ENCODE measurements at places on chromosomes 3 and 15.

DNA sequence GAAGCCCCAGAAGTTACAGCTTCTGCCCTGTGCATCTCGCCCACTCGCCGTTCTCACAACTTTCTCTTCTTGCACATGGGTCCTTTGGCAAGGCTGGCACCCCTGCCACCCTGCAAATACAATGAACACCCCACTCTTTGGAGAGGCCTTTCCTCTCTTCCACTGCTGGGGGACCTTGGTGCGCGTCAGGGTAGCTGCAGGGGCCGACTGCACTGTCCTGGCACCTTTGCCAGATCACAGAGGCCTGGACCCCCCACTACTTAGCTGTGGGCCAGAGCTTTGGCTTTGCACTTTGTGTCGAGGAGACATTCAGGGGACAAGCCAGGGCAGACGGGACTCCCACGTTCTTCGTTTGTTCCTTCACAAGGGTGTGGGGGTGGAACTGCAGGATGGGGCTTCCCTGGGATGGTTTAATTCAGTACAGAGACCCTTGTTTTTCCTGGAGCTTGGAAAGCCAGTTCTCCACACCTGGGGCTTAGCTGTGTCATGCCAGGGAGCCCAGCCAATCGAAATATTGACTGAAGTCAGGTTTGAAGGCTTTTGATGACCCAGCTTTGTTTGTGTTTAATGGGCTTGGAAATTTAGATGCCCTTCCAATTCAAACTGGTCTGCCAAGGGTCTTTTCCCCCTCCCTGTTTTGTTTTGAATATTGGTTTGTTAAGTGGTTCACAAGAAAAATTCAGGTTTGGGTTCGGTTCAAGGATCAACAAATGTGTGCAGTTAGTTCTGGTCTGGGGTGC, 256.1 kb upstream of the TLE3 start:
- no peak for DNase-seq

GRCh38 chr3:127263586-127264231, 24.1 kb downstream of the PRR20G start:
- DNase-seq = no peak

DNA sequence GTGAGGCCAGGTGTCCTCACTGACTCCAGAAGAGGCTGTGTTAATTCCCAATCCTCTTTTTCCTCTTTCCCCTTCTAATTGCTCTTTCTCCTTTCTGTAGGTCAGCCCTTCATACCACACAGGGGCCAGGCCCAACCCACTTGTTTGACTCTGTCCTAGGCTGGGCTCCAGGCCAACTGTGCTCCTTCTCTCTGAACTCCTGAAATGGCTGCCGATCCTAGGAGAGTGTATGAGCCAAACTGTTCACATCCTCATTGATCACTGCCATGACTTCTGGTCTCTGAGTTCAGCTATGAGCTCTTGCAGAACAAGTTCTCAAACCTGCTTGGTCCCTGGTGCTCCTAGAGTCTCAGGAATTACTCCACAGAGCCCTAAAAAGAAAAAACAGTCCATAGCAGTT, 145.1 kb downstream of the VGLL4 start:
- no peak for DNase-seq

GRCh38 chr3:25155652-25156471, 272.2 kb upstream of the RARB start:
- DNase-seq = no peak

GRCh38 chr15:38879909-38880471, 315.4 kb upstream of the RASGRP1 start:
- no peak for DNase-seq

DNA sequence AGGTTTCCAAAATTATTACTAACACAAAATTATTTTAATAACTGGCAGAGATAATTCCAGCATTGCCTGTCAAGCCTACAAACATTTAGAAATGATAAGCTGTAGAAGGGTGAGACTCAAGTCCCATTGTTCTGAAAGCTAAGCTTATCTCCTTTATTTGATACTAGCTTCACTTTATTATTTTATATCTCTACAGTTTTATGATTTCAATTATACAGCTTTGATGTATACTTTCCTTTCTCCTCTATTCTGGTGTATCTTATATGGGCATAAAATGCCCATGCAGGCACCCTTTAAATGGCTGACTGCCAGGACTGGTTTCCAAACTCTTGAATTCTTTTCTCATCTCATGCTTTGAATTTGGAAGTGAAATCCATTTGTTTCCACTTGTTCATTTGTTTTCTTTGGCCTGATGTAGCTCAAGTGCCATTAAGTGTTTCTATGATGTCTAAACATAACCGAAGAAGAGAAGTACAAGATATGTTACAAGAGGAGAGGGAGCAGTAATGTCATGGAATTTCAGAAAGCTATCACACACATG, 372.1 kb upstream of the ARHGEF26 start:
- no peak for DNase-seq

- no peak for DNase-seq
Measured at GRCh38 chr15:81105545-81105944, 28.5 kb upstream of the CFAP161 start.

GRCh38 chr15:54150255-54150654, 172.0 kb downstream of the UNC13C start:
- no peak for DNase-seq

- no peak for DNase-seq
Measured at GRCh38 chr15:63135804-63136203, 14.1 kb downstream of the LACTB start.

- DNase-seq = no peak
Measured at GRCh38 chr3:144096016-144096415, 124.4 kb downstream of the DIPK2A start.

DNA sequence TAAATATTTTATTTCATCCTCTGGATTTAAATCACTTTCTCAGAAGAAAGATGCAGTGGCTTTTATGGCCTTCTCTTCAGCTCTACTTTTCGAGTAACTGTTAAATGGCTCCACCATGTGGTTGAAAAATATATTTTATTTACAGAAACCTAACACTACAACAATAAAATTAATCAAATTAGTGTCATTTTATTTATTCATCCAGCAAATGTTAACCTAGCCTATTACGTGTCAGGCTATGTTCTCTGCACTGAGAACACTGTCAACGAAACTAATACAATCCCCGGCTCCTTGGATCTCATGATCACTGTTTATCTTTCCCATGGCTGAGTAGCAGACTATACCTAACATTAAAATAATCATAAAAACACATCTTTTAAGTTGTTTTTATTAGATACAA, 148.0 kb upstream of the OSTN start:
- DNase-seq = peak; percentile 22

DNA sequence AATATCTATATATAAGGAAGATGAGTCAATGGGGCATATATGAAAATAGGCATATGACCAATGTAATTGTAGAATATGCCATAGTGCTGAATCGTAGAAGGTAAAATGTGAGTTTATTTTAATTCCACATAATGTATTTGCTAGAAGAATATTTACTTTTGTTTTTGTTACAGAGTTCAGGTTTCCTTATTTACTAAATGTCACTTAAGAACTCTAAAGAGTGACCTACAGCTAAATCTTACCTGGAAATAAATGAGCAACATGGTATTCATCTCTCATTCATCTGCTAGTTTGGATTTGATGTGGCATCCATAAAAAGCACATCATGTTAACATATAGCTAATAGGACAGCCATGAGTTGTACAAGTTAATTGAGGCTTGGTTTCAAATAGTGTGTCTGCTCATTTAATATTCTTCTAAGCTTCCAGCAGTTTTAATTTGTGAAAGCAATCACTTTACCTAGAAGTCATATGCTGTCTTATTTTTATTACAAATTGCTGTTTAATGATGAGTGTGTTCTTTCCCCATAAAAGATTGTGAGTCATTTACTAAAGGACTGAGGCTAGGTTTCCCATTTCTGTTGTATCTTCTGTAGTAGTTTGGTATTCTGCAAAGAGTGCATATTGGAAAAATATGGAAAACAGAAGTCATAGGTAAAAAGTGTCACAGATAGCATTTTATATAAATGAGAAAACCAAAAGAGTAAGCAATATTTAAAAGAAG, 222.1 kb upstream of the POU1F1 start:
- no peak for DNase-seq

DNA sequence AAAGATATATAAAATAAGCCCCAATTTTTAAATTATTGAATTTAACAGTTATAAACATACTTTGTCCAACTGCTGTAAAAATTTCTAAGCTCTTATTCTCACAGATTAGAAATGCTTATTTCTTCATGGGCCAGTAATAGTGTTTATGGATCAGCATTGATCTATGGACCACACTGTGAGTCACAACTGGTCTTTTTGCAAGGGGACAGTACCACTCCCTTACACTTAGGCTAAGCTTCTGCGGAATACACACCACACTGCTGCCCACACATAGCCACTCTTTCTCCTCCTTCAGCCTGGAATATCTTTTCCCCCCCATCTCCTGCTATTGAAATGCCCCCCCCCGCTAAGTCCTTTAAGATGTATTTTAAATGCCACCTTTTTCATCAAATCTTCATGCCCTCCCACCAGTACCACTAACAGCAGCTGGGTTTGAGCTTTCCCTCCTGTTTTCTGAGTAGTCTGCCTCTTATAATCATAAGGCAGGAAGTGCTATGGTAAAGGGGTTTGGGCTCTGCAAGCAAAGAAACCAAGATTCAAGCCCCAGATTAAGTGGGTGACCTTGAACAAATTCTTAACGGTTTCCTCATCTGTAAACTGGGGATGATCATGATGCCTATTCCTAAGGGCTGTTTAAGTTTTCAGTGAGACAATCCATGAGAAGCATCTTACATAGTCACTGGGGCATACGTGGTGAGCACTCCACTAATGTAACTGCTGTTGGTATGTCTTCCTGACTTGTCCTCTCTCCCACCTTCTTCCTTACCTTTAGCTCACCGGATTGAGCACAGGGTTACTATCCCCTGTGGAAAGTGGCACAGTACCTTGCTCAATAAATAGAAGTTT, 69.2 kb downstream of the DCUN1D1 start:
- no peak for DNase-seq

DNA sequence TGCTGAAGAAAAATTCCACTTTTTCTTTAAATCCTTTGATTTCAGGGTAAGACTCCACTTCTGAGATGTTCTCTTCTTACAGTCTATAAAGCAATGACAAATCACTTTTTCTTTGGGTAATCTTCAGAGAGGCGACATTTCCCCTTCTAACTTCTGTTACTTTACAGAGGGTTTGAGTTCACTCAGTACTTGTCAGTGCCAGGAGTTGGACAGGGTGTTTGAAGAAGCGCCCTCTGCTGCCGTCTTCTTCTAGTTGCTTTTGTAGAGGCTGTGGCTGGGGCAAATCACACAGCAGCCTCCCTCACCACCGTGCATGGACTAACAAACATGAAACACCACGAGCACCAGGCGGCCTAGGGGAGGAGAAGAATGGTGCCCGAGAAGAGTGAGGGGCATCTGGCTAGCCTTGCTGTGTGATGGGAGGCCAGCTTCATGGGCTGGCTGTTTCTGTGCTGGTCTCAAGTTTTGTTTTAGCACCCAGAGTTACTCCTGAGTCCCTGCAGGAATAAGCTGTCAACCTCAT, at the start of gene CD80:
TSS of gene CD80 (minus strand) at position 174 of the 523 bp plus-strand sequence. CDS start 1,886 bp downstream, outside the sequence.
- DNase-seq = no peak

DNA sequence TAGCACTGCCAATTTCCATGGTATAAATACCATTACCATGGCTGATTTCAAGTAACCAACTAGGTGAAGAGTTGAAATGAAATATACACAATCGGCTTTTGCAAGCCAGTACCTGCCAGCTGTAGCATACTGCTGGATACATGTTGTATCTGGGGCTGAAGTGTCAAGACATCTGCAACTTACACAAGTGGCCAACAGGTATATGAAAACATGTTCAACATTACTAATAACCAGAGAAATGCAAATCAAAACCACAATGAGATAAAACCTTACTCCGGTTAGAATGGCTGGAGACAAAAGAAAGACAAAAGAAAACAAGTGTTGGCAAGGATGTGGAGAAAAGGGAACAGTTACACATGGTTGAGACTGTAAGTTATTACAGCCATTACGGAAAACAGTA, 11.6 kb downstream of the ATOSA start:
- no peak for DNase-seq

DNA sequence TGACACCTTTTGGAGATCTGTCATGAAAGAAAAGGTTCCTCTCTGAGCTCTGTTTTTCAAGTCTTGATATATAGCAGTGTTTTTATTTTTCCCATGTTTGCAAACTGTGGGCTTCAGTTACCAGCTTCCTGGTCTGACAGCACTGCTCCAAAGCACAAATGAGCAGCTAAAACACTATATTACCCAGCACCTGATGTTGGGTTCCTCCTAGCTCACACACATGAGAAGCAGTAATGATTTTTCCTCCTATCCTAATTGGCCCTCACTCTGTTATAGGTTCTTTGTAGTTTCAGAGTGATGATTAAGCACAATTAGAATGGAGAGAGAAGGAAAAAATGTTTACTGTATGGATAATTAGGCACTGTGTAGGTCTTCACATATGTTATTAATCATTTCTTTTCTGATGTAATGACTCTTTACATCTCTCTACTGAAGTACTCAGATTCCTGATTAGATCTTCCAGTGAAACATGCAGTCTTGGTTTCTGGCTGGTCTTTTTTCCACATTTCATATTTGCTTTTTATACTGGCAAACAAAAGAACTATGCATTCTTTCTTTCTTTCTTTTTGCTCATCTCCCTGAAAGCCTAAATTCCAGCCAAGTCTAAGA, 939.7 kb downstream of the NSUN3 start:
- DNase-seq = no peak

DNA sequence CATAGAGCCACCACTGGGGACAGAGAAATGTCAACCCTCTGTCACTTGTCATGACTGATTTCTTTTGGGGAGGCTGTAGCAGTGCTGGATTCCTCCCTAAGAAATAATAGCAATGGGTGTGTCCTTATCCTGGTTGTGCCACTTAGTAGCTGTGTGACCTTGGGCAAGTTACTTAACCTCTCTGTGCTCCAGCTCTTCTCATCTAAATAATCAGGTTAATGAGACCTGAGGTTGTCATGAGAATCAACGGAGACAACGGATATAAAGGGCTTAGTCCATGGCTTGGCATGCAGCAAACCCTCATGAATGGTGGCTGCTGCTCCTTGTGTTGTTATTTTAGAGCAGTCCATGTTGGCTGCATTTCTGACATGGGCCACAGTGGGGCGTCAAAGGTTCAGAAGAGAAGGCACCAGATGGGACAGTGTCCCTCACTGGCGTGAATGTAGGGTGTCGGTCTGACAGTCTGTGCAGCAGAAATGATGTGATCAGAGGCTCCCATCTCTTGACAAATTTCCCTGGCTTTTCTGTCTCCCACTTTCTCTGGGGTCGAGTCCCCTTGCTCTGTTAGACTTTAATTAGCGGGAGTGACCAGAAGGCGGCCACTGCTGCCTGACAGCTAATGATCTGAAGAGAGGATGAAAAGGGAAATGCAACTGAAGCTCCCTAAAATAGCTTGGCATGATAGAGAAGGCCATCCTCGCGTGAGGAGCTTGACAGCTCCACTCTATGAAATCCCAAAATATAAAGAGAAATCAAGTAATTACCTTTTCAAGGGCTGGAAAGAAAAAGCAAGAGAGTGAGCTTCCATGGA, 209.4 kb downstream of the CADPS start:
- peak; percentile 65 for DNase-seq
